ENCODE measurements at places on chromosomes 1 and 21.

DNA sequence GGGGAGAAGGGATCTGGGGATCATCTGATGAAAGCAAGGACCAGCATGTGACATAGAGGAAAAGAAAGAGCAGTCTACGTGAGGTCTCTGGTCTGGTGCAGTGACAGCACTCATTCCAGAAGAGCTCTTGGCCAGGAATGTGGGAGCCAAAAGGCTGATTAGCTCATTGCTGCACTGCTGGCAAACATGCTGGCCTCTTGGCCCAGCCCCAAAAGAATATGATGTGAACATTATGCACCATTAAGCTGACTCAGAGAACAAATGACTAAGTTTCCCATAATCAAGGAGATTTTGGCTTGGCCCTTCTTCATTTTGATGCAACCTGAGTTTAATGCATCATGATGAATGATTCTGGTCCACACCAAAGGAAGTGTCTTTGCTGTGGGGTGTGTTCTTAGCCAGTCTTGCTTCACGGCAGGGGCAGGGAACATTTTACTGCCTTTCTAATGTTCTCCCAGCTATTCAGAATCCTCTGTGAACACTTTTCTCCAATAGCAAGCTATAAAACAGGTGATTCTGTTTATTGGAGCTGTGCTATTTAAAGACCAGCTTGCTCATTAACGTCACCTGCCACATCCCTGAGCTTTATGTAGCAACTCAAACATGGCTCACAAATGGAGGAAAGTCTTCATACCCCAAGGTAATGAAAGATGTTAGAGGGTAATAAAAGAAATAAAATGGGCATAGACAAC lies 55.1 kb downstream of the PCBP3 start:
- no peak overlapping the region for H3K27ac ChIP-seq
- no peak overlapping the region for H3K4me3 ChIP-seq
- H3K27me3 ChIP-seq, result peaks cover 16% of the 10 kb centered on the region
- no peak for DNase-seq
- no peaks in the 10 kb centered on the region for H3K36me3 ChIP-seq

DNA sequence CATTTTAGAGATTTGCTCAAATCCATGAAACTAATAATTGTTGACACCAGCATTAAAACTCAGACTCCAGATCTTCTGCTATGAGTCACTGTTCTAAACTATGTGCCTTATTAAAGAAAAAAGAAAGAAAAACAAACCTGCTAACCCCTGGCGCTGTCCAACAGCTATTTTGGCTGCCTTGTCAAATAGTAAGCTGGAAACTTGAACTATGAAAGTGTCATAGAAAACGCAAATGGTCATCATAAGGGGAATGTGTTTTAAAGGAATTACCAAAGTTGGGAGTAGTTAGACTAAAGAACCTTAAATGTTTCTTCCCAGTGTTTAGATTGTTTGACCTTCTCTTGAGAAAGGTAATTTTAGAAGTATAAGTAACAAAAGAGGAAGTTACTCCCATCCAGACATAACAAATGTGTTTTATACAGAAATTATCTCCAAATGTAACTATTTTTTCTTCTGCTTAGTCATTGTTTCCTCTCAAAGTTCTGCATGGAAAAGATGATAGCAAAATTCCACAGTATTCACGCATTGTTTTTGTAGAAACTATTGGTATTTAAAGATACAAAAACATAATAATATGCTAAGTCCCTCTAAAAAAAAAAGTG lies 272.4 kb downstream of the TPR start:
- no peak overlapping the region for H3K27ac ChIP-seq
- H3K4me1 ChIP-seq, result no peaks in the 10 kb centered on the region
- no peaks in the 10 kb centered on the region for H3K36me3 ChIP-seq
- DNase-seq, result no peak

DNA sequence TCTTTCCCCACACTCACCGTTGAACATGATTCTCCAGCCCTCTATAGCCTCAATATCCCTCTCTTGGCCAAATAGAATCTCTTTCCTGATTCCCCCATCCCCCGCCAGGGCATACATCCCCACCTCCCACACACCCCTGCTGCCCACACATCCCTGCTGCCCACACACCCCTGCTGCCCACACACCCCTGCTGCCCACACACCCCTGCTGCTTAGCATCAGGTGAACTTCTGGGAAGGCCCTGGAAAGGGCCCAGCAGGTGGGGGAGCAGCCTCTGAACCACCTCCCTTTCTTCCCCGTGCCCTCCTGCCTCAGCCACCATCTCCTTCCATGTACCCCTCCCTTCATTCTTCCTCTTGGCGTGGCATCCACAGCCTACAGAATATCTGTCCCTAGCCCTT lies 15.9 kb upstream of the IFNLR1 start:
- H3K27me3 ChIP-seq, result peaks cover 4% of the 10 kb centered on the region
- H3K4me3 ChIP-seq, result no peak overlapping the region
- no peak overlapping the region for H3K27ac ChIP-seq
- H3K4me1 ChIP-seq, result no peaks in the 10 kb centered on the region

GRCh38 chr1:204503122-204503912 lies 8.7 kb upstream of the PIK3C2B start:
- no peak for DNase-seq
- H3K27me3 ChIP-seq, result peaks cover 5% of the 10 kb centered on the region

DNA sequence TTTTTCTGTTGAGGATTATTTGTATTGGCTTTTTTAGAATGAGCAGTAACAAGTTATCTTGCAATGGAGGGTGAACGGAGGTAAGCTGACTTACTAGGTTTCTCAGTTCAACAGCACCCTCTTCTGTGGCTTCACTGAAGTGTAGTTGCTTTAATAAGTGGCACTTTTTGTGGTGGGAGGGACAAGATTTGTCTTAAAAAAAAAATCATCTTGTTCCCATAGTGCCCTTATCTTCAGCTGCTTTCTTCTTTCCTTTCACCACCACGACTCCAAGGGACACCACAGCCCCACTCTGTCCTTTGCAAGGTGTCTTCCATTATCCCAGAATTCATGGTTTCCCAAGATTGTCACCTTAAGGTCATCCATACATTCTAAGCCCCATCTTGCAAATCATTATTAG lies 92.9 kb downstream of the PIGK start:
- peaks cover 4% of the 10 kb centered on the region for H3K4me1 ChIP-seq
- H3K36me3 ChIP-seq, result no peaks in the 10 kb centered on the region
- DNase-seq, result peak; percentile 11
- no peaks in the 10 kb centered on the region for H3K27me3 ChIP-seq

DNA sequence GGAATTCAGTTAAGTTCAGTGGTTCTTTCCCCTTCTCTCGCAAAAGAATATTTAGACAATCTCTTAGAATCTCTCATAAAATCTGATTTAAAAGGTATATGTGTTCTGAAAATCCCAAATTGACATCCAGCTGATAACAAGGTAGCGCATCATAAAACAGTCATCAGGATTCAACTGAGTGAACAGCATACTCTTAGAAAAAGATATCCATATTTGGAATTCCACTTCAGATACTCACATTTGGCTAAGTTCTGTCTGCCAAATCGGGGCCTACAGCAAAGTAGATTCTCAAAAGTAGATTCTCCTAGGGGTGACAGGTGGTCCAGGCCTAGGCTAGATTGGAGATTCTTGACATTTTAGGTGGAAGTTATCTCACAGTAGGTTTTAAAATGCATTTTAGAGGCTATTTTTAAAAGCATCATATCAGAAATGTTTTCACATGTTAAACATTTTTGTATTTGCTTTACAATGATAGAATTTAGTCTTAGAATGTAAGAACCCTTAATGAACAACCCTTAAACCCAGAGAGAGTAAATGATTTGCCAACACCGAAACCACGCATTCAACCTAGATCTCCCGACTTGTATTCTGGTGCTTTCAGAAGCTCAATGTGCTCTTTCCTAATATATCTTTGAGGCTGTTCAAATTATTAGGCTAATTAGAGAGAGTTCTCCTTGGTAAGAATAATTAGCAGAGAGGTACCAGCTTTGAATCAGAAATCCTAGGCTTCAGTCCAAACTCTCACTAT lies 318.9 kb downstream of the LMO4 start:
- no peak overlapping the region for H3K4me3 ChIP-seq
- H3K36me3 ChIP-seq, result no peaks in the 10 kb centered on the region
- H3K4me1 ChIP-seq, result peaks cover 42% of the 10 kb centered on the region
- DNase-seq, result no peak
- H3K27me3 ChIP-seq, result no peaks in the 10 kb centered on the region

DNA sequence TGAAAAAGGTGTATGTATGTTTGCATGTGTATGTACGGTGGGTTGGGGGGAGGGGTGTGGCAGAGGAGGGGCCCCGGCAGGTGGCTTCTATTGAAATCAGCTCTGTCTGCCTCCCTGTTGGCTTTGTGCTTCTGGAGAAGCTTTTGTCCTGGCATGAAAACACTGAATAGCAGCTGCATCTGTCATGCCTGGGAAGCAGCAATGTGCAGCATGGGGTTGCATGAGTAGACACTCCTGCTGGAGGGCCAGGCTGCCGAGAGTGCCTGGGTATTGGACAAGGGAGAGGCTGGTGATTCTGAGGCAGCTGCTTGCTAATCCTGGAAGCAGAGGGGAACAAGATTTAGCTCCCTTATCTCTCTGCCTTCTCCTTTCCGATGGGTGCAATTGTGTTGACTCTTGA lies 20.5 kb downstream of the MAPKAPK2 start:
- DNase-seq, result no peak
- no peaks in the 10 kb centered on the region for H3K36me3 ChIP-seq
- no peaks in the 10 kb centered on the region for H3K27me3 ChIP-seq
- peaks cover 50% of the 10 kb centered on the region for H3K4me1 ChIP-seq
- no peak overlapping the region for H3K4me3 ChIP-seq
- H3K27ac ChIP-seq, result peak overlapping the region; percentile 76

DNA sequence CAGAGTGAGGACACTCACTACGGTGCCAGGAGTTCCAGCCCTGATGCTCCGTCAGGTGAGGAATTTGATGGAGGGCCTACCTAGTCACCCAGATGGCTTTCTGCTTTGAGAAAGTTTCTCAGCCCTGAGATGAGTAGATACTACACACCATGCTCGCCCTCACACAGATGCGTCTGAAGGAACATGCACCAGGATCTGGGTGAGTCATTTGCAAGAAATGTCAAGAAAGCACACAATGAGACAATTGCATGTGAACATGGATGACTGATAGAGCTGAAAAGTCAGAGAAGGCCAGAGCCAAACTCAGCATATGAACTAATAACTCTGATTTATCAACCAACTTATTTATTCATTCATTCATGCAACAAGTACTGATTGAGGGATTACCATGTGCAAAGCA lies 483.9 kb downstream of the OMA1 start:
- no peak overlapping the region for H3K4me3 ChIP-seq
- peaks cover 10% of the 10 kb centered on the region for H3K27me3 ChIP-seq
- DNase-seq, result no peak
- H3K4me1 ChIP-seq, result peaks cover 4% of the 10 kb centered on the region
- H3K36me3 ChIP-seq, result no peaks in the 10 kb centered on the region
- no peak overlapping the region for H3K27ac ChIP-seq

DNA sequence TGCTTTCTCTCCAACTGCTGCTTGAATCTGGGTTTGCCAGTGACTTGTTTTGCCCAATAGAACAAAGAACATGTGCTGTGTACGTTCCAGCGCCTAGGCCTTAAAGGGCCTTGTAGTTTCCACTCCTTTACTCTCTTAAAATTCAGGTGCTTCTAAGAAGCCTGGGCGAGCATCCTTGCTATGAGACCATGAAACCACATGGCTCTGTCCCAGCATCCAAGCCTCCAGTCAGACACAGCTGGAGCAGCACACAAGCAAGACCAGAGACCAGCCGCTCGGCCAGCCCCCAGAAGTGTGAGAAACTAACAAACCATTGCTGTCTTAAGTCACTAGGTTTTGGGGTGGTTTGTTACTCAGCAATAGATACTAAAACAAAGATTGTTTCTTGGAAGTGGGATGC lies 15.1 kb downstream of the PLEKHO1 start:
- H3K27me3 ChIP-seq, result no peaks in the 10 kb centered on the region
- peaks cover 41% of the 10 kb centered on the region for H3K4me1 ChIP-seq
- H3K36me3 ChIP-seq, result no peaks in the 10 kb centered on the region
- H3K27ac ChIP-seq, result peak overlapping the region; percentile 87
- no peak overlapping the region for H3K4me3 ChIP-seq

DNA sequence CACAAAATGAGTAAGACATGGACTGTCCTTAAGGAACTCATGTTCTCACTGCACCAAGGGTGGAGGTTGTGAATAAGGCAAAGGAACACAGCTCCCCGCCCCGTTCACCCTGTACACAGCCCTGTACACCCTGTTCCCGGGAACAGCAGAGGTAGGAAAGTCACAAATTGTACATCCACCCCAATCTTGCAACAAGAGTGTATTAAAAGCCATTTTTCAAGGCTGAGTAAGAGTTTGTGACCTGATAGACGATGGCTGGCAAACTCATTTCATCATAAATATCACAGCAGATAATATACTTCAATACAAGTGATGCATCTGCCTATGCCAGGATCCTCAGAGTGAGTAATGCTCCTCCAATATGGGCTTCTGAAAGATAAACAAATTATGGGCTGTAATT lies 52.5 kb upstream of the CAMK1G start:
- H3K4me1 ChIP-seq, result peaks cover 54% of the 10 kb centered on the region
- peak overlapping the region; percentile 60 for H3K27ac ChIP-seq
- no peaks in the 10 kb centered on the region for H3K36me3 ChIP-seq
- no peak for DNase-seq
- H3K4me3 ChIP-seq, result no peak overlapping the region

- no peak for DNase-seq
- peaks cover 6% of the 10 kb centered on the region for H3K4me1 ChIP-seq
- peaks cover 21% of the 10 kb centered on the region for H3K36me3 ChIP-seq
- no peak overlapping the region for H3K27ac ChIP-seq
- no peak overlapping the region for H3K4me3 ChIP-seq
Measured at GRCh38 chr1:43625063-43625780, 24.7 kb upstream of the KDM4A start.

DNA sequence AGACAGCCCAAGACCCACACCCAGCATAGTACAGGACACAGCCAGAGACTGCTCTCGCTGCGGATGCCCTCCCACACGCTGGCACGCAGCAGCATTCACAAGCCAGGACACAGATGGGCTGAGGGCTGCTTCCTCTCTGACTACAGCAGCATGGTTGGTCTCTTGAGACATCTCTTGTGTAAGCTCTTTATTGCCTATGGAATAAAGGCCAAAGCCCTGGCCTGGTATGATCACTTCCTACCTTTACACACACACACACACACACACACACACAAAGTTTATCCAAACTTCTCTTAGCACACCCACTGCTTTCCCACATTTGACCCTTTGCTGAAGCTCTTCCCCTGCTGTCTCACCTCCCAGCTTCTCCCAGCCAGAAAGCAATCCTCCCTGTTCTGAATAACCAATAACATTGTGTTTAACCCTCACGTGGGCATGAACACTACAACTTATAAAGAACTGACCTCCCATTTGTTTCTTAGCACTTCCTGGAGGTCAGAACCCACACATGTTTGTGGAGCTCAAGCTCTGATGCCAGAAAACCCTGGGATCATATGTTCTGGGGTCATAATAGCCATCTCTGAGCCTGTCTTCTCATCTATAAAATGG lies 1.2 kb upstream of the LUZP1 start:
- H3K27me3 ChIP-seq, result peaks cover 7% of the 10 kb centered on the region
- no peak overlapping the region for H3K27ac ChIP-seq
- peak overlapping the region; percentile 99 for H3K4me3 ChIP-seq

- peaks cover 8% of the 10 kb centered on the region for H3K4me1 ChIP-seq
- no peak for DNase-seq
- no peaks in the 10 kb centered on the region for H3K27me3 ChIP-seq
- H3K36me3 ChIP-seq, result no peaks in the 10 kb centered on the region
Measured at GRCh38 chr1:108533351-108534083, 26.4 kb upstream of the EEIG2 start.

GRCh38 chr1:236128646-236129178 lies 13.6 kb upstream of the GPR137B start:
- no peaks in the 10 kb centered on the region for H3K36me3 ChIP-seq
- H3K27ac ChIP-seq, result no peak overlapping the region
- H3K27me3 ChIP-seq, result peaks cover 13% of the 10 kb centered on the region

All from progenitor cell of endocrine pancreas (in vitro differentiated cells).